SK-N-MC (cell line): ENCODE measurements at places on chromosomes 16 and 17.

DNA sequence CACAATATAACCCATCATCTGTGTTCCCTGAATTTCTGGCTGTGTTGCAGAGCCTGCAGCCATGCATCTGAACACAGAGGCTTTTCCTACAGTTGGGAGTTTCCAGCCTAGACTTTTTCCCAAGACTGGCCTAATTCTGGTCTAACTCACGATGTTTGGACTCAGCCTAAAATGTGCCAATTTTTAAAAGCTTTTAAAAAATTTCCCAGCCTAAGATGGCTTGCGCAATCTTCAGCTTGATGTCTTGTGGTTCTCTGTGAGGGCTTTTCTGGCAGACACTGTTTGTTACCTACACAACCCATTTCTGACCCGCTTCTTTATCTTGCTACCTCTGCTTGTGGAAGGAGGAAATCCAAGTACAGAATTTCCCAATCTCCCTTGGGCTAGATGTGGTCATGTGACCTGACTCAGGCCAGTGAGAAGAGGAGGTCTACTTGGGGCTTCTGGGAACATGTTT lies 72.7 kb upstream of the GAS7 start:
- no peak for DNase-seq

DNA sequence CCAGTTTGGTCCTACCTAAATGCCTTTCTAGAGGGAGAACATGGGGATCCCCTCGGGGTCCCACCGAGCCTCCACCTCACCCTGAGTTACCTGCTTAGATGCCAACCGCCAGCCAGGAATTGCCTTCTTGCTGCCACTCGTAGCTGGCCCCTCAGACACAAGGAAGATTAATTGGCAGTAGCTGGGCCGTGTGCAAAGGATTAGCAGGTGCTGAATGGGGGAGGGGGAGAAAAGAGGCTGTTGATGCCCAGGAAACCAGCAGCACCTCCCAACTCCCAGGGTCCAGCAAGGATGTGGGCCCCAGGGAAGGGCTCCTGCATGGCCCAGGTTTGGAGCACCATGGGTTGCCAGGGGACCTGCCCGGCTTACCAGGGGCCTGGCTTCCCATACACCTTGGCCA lies at the start of gene CNGB1:
TSS of gene CNGB1 (minus strand) at position 159 of the 400 bp plus-strand sequence. CDS start 3,842 bp downstream, outside the sequence.
- DNase-seq, result no peak

GRCh38 chr16:1300664-1301476 lies 8.6 kb upstream of the UBE2I start:
- no peak for DNase-seq

DNA sequence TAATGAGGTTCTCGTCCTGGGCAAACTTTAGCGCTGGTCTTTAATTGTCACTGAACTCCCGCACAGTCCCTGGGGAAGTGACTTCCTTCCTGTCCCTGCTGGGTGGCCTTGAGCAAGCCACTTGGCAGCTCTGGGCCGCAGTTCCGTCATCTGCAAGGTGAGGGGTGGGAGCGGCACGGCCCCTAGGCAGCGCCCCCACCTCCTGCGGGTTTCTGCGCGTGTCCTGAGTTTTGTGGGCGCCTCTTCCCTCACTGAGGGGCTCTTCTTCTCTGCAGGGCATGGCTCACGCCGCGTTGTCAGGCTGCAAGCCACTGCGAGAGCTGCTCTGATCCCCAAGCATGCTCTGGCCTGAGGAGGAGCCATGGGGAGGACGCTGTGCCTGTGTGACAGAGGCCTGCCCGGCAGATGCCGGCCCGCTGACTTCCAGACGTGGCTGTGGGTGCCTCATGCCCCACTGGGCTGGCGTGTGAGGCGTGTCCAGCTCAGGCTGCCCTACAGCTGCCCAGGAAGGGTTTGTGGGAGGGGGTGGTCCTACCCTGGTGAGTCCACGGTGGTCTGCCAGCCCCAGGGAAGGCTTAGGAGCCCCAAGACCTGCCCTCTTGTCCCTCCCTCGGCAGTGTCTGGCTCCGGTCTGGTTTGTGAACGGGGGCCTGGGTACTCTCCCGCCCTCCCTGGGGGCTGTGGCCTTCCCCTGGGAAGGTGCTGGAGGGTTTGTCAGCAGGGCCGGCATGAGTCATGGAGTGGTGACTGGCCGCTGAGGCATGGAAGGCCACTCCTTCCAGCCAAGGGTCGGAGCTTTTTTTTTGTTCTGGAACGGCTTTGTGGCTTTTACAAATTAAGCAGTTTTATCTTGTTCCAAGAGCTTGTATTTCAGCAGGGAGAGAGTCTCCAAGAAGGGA lies 182.0 kb downstream of the SEC14L1 start:
- DNase-seq, result no peak

GRCh38 chr16:48478393-48478792 lies 93.2 kb upstream of the SIAH1 start:
- no peak for DNase-seq

DNA sequence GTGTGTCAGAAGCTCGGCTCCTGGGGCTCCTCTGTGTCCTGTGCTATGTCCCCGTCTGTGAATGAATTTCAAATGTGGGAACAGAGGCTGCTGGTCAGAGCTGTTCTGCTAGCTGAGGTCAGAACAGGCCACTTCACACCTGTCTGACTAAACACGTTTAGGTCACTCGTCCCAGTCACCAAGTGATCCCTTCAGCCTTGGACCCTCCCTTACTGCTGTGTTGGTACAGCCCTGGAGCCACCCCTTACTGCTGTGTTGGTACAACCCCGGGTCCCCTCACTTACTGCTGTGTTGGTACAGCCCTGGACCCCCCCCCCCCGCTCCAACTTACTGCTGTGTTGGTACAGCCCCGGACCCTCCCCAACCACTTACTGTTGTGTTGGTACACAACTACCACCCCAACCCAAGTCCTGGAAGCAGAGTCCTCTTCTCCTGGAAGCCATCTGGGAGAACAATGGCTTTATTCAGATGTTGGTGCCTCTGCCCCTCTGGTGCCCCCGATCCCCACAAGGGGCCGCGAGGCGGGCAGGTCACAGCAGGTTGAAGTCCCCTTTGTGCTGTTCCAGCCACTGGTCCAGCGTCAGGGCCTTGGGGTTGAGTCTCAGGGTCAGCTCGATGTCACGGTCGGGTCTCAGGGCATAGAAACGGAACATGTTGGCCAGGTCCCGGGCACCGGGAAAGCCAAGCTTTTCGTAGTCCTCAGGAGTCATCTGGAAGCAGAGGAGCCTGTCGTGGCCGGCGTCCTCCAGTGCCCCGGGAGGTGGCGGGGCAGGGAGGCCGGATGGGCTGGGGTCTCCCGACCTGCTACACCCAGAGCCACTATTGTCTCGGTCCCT lies 13.0 kb downstream of the NMRAL1 start:
- no peak for DNase-seq

DNA sequence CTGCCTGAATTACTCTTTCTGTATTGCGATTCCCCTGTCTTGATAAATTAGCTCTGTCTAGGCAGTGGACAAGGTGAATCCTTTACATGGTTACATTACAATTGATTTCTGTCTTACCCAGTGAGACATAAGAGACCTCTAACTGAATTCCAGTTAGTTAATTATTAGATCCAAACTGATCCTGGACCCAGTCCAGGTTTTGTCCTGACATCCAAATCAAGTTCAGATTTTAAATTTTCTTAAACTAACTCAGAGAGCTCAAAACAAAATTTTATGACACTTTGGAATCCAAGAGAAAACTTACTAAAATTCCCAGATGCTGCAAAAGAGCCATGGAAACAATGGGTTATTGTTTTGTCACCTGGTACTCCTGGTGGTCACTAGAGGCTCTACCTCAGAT lies 2166.6 kb downstream of the TP53TG3F start:
- DNase-seq, result no peak

- no peak for DNase-seq
Measured at GRCh38 chr17:28718333-28719020, 809 bp upstream of the RAB34 start.

DNA sequence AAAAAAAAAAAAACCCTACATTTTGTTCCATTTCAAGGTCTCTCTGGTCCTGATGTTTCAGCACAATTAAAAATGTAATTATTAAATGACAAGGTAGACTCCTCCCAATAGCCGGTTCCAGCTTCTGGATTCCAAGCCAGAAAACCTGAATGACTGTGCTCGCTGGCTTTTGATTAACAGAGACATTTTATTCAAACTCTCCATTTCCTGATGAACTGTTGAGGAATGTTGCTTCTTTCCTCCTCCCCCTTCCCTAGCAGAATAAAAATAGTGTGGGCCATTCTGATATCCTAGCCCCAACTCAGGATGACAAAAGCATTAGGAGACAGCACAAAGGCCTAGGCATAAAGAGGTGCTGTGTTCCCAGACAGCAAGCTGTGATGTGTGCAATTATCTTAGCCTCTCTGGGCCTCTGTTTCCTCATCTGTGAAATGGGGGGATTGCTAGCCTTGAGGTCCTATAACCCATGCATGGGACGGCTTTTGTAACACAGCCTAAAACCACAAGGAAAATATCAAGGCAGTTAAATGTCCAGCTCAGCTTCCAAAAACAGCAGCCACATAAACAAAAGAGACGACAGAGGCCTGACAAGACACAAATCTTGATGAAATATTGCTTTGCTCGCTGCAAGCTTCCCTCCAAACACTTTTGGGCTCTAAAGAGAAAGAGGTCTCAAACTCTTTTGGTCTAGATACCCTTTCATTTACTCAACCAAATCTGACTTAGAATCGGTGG lies 127.2 kb upstream of the RCVRN start:
- DNase-seq, result no peak

DNA sequence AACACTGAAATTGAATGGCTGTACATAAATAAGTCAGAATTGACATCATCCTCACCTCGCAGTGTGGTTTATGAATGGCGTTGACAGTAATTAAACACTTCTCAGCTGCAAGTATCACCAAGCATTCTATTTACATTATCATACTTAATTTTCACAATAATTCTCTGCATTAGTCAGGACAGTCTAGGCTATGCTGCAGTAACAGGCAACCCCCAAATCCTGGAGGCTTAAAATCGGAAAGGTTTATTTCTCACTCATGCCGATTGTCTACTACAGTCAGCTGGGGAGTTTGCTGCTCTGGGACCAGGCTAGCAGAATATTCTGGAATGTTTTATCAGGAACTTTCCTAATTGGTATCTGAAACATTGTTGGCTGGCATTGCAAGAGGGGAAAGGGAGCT lies 493.2 kb upstream of the ERCC4 start:
- no peak for DNase-seq

DNA sequence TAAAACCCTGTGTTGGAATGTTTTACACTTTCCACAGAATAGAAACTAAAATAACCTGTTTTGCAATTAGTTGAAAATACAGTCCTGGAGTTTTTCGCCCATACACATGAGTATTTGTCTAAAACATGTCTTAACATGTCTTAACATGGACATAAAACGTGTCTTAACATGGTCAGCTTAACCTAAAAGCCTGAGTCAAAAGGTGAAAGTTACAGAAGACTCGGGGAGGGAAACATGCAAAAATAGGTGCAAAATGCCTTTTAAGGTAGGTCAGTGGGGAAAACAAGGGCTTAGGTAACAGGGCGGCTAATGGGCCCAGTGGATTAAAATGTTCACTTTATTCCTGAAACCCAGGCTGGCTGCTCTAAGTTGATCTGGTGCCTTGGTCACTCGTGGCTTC lies 56.1 kb upstream of the RBL2 start:
- no peak for DNase-seq

DNA sequence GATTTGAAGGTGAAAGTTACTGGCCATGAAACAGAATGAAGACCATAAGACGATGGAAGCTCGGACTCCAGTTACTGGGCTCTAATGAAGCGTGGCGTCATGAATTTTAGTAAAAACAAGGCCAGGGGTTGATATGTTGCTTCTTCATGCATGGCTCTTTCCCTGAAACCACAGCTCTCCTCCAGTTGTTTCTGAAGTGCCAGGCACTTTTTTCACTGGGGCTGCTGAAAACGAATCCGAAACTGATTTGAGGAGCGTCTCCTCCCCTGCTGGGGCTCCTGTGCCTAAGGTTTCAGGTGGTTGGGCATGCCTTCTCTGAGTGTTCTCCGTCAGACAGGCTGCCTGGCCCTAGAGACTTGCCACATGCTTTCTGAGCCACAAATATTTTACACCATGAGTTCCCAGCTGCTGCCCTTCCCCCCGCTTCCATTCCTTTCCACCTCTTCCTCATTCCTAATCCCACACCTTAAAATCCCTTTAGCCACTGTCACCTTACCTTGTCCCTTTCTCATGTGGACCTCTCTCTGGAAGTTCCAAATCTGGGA lies 3.7 kb upstream of the MYL4 start:
- no peak for DNase-seq

- no peak for DNase-seq
Measured at GRCh38 chr17:69947027-69947759, 127.8 kb upstream of the KCNJ16 start.

GRCh38 chr17:83202002-83203000 lies 122.9 kb downstream of the METRNL start:
- DNase-seq, result no peak

DNA sequence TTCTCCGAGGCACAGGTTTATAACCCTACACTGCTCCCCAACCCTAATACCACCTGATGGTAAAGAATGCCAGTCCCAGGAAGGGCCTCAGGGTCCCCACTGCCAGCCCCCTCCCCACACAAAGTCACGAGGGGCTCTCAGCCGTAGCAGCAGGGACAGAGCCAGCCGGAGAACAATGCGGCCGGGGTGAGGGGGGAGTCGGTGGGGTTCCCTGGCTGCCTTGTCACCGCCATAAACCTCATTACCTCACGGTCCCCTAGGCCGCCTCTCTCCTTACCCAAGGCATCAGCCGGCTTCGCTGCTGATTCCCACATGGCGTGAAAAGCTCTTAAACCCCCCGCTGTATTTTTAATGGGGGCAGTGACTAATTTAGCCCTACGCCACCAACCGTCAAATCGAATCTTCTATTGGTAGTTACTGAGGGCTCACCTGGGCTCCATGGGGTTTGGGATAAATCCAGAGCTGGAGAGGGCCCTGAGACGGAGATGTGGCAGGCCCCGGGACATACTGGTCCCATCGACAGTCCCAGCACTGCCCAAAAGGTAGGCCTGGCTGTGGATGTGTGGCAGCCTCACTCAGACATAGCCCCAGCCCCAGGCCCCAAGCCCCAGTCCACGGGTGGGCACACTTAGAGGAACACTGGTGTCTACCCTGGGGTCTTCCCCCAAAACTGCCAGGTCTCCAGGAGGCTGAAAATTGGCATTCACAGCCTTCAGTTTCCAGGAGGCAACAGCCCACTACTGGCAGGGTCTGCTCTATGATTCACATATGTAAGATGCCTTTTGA lies 115.3 kb downstream of the C16orf78 start:
- no peak for DNase-seq

DNA sequence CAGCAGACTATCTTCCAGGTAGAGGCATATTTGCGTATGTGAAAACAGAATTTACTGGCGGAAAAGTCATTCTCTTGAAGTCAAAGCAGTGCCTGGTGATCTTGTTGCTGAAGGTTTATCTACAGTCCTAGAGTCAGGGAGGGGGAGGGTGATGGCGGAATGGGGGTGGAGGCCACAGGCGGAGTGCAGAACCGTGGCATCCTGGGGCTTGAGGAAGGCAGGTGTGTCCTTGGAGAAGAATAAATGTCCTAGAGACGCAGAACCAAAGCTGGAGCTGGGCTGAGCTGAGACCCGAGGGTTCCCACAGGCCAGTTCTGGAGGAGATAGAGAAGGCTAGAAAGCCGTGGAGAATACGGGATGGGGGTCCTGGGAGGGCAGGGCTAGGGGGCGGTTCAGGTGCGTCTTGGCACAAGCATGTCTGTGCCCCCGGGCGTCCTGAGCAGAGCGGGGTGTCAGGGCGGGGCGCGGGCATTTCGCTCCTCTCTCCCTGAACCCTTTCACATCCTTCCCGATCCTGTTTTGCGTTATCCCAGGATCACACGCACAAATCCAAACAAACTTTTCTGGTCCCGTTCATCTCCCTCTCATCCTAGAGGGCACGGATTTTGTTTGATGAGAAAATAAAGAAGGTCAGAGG lies 76.9 kb upstream of the CREBBP start:
- DNase-seq, result no peak

- DNase-seq, result peak; percentile 84
Measured at GRCh38 chr16:23434380-23434779, 18.6 kb downstream of the COG7 start.

GRCh38 chr16:83952940-83953795 lies at the start of gene OSGIN1:
Gene OSGIN1 (plus strand): TSS chr16:83953240. CDS start chr16:83957672, 4,432 bp downstream.
- no peak for DNase-seq
